ENCODE measurements at places on chromosomes 2 and 18.

DNA sequence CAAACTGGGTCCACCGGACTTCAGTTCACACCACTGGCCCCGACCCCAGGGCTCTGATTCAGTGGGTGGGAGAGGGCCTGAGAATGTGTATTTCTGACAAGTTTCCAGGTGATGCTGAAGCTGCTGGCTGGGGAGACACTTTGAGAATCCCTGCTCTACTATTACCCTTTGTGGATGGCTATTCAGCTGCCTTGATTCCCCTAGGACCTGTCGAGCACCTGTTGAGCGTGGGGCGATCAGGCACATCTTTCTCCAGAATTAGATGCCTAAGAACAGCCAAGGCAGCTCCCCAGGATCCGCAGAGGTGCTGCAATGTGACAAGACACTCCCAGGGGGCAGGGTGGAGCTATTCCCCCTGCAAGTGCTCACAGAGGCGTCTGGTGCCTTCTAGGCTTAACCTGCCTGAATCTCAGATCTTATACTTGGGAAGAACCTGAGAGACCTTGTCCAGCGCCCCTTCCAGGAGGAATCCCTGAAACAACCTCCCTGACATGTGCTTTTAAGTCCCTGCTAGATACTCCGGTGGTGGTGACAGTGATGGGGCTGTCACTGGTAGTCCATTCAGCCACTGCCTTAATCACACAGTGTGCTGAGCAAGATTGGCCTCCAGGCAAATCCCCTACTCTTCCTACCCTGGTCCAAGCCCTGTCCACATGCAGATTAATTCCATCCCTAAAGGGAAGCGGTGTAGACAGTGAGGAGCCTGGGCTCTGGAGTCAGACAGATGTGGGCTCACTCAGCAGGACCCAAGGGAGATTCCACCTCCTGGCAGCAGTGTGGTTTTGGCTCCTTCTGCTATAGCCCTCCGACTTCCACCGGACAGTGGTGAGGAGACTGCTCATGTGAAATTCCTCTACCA is 43.4 kb upstream of the OTOF start:
- no peak for DNase-seq

- DNase-seq, result no peak
Measured at GRCh38 chr2:238159661-238160205, 963 bp downstream of the ERFE start.

DNA sequence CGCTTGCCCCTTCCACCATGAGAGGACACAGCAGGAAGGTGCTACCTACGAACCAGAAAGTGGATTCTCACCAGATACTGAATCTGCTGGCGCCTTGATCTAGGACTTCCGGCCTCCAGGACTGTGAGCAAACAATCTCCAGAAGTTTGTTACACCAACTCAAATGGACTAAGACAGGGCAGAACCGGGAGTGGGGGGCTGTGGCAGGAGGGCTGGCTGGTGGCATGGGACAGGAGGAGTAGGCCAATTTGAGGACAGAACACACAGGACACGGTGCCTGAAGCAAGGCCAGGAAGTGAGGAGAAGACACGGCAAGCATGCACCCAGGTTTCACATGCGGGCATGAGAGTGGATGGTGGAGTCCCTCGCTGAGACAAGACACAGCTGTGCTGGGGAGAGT is 40.1 kb downstream of the CRACDL start:
- no peak for DNase-seq

DNA sequence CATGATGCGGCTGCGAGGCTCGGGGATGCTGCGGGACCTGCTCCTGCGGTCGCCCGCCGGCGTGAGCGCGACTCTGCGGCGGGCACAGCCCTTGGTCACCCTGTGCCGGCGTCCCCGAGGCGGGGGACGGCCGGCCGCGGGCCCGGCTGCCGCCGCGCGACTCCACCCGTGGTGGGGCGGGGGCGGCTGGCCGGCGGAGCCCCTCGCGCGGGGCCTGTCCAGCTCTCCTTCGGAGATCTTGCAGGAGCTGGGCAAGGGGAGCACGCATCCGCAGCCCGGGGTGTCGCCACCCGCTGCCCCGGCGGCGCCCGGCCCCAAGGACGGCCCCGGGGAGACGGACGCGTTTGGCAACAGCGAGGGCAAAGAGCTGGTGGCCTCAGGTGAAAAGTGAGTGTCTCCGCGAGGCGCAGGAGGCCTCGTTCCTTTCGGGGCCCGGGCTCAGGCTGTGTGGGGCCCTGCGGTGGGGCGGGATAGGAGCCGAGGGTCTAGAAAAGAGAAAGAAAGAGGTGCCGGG is 520 bp downstream of the GLS start:
- DNase-seq, result no peak

DNA sequence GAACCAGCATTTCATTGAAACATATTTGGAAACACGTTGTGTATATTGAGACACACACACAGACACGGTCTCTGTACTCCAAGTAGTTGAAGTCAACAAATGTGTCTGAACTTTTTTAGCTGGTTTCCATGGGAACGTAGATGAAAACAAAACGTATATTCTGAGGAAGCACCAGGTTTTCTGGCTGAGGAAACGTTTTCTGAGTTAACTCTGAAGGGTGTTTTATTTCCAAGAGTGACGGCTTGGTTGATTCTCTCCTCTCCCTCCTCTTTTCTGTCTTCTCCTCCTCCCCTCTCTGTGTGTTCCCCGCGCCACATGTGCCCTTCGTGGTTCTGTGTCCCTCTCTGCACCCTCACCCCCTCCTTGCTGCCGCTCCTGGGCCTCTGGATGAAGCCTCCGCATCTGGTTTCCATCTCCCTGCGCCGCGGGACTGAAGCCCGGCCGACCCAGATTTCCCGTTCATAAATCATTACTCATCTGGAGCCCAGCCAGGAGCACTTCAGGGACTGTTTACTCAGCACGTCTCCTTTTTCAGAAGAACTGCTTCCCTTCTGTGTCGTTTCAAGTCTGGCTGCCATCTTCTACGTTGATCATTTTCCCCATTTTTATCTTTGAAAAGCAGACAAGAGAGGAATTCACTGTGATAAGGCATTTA is 122.7 kb downstream of the COL6A3 start:
- peak; percentile 86 for DNase-seq

DNA sequence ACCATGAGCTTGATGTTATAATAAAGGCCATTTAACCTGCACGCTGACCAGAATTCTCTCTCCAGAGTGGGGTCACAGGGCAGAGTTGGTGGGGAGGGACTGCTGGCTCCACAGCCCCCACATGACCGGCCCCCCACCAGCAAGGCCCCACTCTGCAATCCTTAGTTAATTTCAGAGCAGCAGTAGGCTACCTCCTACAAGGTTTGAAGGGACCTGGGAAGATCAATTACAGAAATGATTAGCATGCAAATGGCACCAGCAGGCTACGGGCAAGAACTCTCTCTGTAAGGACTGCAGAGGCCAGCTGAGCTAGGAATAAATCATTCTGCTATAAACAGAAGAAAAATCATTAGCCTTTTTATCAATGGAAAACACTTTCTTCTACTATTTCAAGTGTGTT is 135.3 kb downstream of the C1D start:
- DNase-seq, result no peak

- DNase-seq, result no peak
Measured at GRCh38 chr2:27249891-27250651, 12.8 kb downstream of the SLC30A3 start.

DNA sequence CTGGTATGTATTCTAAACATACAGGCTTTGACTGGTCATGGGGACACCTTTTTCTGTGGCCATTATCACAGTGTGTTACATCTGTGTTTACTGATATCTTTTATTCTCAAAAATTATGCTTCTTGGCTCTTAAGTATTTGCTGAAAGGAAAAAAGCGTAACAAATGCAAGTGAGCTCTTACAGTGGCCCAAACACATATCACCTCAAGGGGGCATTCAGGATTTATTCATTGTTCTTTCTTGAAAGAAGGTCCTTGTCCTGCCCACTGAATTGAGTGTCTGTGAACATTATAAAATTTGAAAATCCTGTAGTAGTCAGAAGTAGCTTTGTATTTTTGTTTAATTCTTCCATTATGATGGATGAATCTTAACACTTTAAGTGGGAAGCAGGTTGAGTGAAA is 454.5 kb downstream of the XIRP2 start:
- DNase-seq, result no peak

Data from NCI-H1092 (cell line).